Stimulated activated CD4-positive, alpha-beta T cell treated with anti-CD3 and anti-CD28 coated beads, Interleukin-1b, Interleukin-23, amount 100 ng/mL, for 48 hours (primary cell): ENCODE measurements at places on chromosomes 5 and 9.

GRCh38 chr9:113646491-113646890 is 183.0 kb downstream of the RGS3 start:
- no peak for DNase-seq

- no peak for DNase-seq
These were observed 545.6 kb upstream of the WWC1 start for GRCh38 chr5:167745868-167746267.

DNA sequence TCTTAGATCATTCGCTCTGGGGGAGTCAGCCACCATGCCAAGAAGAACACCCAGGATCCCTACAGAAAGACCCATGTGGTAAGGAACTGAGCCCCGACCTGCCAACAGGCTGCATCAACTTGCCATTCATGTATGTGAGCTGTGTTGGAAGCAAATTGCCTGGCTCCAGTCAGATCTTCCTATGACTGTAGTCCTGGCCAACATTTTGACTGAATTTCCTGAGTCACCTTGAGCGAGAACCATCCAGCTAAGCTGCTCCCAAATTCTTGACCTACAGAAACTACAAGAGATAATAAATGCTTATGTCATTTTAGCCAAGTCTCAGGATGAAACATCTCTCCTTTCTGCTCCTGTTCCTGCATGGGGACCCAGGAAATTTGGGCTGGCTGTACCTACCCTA is 40.0 kb upstream of the SLC44A1 start:
- DNase-seq = no peak

DNA sequence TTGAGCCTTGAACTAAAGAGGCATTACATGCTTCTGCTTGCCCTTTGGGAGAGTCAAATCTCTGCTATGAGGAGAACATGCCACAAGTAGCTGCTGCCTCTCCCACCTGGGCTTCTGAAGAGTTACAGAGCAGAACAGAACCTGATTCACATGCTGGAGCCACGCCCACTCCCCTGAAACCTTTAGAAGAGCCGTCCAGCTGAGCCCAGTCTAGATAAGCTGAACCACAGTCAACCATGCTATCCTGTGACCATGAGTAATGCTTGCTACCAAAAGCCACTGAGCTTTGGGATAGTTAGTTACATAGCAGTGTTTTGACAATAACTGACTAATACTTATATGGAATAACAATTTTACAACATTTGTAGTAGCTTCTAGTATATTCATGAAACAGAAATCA is 111.0 kb upstream of the VCAN start:
- no peak for DNase-seq

GRCh38 chr5:14441641-14442040 is 140.0 kb upstream of the OTULINL start:
- DNase-seq = no peak

GRCh38 chr5:133520062-133520461 is 92.3 kb downstream of the FSTL4 start:
- DNase-seq = no peak

- no peak for DNase-seq
These were observed 96.5 kb downstream of the EFNA5 start for GRCh38 chr5:107574287-107574686.

DNA sequence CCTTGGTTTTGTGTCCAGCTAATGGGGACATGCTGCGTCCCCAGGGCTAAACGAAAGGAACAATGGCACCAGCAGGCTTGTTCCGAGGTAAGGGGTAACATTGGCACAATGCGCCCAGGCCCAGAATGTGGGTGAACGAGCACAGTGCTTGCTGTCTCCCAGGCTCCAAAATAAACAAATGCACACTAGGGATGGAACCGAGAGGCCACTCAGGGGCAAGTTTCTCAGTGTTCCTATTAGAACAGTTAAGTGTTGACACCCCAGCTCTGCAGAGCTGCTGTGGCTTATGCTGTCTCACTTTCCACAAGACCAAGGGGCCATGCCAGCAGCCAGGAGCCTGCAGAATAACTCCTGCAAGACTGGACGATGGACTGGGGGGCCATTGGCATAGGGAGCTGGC is 492.4 kb downstream of the GADD45G start:
- no peak for DNase-seq

DNA sequence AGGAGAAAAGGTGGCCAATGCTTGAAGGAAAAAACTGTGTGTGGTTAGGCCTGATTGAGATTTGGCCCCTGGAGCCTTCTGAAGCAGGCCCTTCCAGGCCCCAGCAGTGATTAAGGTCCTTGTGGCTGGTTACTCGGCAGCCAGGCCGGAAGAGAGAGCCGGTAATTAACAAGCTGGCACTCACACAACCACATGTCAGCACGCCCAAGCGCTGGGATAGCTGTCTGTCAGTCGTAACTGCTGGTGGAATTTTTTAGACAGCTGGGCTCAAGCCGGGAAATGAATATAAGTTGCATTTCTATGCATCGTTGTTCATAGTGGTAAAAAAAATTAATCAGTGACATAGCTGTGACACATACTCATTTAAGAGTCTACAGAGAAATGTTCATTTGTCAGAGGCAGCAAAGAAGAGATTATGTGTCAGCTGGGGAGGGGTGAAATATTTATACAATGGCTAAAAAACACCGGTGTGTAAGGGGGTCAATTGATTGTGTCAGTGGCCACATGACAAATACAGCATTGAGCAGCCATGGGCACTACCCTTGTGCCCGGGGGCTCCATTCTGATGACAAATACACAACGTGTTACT is 13.7 kb upstream of the ARAP3 start:
- DNase-seq = no peak

DNA sequence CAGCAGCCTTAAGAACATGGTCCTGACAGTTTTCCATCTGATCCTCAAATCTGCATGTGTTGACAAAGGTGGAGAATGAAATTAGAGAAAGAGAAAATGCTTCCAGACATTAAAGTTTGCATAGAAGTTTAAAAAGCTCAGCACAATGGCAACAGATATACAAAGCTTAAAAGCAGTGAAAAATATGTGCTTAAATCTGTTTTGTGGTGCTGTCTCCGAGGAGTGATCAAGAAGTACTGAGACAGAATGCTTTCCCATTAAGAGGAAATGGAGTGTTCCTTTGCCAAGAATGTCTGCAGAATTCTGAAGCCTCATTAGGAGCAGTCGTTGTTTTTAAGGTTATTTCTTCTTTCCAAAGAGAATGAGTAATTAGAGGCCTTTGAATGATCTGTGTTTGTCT is 131.4 kb downstream of the MCTP1 start:
- DNase-seq = no peak

- DNase-seq = no peak
These were observed 13.1 kb upstream of the SLC12A7 start for GRCh38 chr5:1125030-1125357.

- no peak for DNase-seq
These were observed 26.8 kb downstream of the CERT1 start for GRCh38 chr5:75484605-75485004.

DNA sequence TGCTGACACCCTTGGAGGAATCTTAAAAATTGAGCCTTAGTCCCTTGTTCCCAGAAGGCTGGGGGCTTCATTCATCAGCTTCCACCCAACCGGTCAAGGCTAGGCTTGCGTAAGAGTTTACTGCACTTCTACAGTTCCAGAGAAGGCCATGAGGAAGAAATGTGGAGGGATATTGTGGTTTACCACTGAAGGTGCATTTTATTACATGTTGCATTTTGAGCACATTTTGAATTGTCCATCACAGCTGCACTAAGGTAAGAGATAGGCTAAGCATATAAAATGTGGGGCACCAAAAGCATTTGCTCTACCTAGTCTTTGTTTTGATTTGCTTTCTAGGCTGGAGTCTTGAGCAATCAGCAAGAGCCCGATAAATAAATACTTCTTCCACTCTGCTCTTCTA is 167.1 kb upstream of the PAPPA start:
- no peak for DNase-seq
